ENCODE measurements at places on chromosomes 6 and 20.

- DNase-seq = no peak
Observed at GRCh38 chr20:3403741-3404140, 3.7 kb downstream of the DNAAF9 start.

DNA sequence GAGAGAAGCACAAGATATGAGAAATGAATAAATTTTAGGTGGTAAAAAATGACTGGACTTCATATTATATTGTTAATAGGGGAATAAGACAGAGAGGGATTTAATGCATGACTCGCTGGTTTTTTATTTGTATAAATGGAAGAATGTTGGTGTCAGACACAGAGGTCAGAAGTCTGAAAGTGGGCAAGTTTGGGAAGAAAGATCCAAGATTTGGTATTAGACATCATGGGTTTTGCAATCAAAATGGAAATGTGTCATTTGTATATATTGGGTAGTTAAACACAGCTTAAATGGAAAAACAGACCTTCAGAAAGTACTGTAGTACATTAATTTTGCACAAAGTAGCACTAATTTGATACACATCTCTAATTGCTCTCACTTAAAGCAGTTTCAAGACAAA, 96.2 kb downstream of the EYA4 start:
- no peak for DNase-seq

DNA sequence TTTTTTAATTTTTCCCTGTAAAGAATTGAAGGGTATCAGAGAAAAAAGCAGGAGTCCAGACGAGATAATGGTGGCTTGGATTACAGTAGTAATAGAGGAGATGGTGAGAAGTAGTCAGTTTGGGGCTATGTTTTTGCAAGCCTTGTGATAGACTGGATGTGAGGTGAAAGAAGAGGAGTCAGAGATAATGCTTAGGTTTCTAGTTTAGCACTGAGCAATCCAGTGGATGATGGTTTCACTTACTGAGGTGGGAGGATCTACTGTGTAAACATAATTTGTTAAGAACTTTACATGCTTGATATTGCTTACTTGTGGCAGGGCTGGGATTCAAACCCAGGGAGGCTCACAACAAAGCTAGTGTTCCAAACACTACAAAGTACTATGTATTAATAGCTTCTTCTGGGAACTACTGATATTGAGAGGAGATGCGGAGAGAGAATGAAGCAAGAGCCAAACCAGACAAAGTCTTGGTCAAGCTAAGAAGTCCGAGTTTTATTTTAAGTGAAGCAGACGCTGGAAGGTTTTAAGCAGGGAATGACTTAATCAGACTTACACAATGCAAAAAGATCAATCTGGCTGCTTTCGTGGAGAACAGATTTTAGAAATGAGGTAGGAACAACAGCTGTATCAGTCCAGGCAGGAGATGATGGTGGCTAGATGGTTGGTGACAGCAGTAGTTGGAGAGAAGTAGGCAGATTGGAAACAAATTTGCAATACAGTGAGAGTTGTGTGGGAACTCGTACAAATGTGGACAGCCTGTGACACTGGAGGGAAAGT, 58.0 kb downstream of the ZFAND3 start:
- DNase-seq = no peak

- DNase-seq = no peak
Observed at GRCh38 chr6:154301839-154302752, 54.5 kb downstream of the IPCEF1 start.

DNA sequence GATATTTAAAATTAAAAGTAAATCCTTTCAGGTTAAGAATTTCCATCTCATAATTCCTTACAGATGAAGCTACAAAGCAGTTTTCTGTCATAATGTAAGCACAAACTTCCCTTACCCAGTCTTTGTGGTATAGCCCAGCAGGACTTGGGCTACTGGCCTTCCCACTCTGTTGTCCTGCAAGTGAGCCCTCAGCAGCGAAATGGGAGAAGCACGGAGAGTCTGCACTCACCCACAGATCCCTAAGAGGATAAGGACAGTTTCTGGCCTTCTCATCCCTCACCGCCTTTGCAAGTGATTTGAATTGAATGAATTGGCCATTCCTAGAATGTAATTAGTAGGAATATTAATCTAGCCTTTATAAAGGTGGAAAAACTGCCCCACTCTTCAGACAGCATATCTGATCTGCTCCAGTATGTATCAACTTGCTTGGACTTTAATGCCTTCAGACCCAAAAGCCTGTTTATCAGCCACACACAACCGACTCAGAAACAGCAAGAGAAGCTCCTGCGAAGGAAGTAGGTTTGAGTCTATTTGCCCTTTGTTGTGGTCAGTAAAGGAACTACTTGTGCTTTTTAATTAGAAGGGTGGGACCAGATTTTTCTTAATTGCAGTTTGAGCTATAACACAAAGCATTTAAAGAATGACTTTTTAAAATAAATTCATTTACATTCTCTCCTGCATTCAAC, 29.9 kb upstream of the PRDM1 start:
- no peak for DNase-seq

DNA sequence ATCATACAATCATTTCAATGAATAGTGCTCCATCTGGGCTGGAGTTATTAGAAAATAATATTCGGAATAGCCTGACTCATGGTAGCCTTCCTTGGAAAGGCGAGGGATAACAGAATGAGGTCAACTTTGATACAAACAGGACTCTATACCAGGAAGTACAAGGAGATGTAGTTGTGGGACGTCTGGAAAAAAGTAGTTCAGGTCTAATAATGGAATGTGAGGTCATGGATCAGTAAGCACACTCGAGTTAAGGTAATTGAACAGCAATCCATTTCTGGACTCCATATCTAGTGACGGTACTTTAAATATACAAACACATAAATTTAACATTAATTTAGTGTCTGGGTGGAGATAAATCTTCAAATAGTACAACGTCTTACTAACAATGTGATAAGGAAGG, 1204.0 kb upstream of the ADGRB3 start:
- DNase-seq = no peak

DNA sequence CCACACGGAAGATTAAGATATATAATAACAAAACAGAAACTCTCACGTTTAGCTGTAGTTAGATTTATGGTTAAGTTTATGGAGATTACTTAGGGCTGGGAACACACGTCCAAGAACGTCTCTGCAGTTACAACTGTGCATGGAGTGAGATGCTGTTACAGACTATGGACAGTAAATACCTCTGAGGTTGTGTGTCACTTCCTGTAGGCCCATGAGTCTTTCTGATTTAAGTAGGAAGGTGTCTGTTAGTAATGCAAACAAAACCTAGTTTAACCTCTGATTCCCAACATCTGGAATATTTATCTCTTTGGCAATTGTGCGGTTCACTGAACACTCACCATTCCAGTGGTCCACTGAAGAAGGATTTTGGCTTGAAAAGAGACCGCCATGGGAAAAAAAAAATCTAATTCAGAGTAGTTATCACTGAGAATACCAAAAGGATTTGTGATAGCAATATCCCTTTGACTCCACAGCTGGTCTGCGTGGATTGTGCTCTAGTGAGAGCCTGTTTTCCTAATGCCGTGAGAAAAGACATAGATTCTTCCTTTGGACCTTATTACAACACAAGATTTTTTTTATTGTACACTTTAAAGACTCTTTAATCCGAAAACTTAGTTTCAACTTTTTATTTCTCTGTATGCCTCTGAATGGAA, 478.2 kb upstream of the CITED2 start:
- no peak for DNase-seq

- DNase-seq = no peak
Observed at GRCh38 chr6:158764926-158765325, 54.2 kb downstream of the EZR start.

- DNase-seq = no peak
Observed at GRCh38 chr6:53312355-53312754, 36.4 kb downstream of the ELOVL5 start.

GRCh38 chr6:137816133-137816579, 50.9 kb upstream of the TNFAIP3 start:
- DNase-seq = no peak

GRCh38 chr20:41218466-41218865, 81.1 kb downstream of the PLCG1 start:
- DNase-seq = no peak

DNA sequence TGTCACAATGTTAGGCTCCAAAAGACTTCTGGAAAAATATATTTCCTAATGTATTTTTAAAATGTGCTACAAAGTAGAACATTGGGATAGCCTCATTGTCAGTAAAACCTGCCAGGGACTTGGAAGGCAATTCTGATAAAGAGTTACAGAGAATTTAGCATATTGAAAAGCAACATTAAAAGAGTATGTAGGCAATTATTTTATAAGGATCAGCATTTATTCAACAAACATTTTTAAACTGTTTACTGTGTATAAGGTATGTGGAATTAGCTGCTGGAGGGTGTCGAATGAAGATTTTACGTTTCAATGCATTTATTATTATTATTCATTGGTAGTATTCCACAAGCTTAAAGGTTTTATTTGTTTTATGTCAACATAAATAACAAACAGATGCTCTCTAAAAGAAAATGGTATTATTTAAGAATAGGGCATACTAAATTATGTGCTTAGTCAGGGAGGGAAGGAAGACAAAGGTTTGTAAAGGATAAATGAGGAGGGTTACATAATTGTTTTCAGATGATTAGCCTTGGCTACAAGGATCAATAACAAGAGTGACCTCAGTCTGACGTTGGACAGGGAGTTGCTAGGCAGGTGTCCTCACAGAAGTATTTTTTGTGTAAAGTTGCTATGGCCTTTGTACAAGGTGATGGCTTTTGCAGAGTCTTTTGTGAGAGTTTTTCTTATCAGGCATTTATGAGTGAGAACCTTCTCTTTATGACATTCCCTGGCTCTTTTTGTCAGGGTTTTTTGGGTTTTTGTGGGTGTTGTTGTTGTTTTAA, 313.4 kb upstream of the PLCB4 start:
- no peak for DNase-seq

- DNase-seq = no peak
Observed at GRCh38 chr6:145801021-145801420, 13.6 kb downstream of the FBXO30 start.

GRCh38 chr6:170295510-170296422, 4.9 kb upstream of the DLL1 start:
- no peak for DNase-seq

- no peak for DNase-seq
Observed at GRCh38 chr20:9126527-9126926, 57.6 kb downstream of the PLCB4 start.

DNA sequence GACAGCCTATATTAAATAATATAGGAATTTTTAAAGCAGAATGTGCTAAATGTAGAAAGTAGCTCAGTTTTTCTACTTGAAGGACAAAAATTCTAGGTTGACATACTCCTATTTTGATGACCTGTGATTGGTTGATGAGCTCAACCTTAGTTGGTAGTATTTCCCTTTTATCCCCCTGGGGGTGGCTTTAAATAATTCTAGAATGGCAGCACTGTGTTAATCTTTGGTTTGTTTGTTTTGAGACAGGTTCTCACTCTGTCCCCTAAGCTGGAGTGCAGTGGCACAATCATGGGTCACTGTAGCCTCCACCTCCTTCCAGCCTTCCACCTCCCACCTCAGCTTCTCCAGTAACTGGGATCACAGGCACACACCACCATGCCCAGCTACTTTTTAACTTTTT, 29.2 kb downstream of the FARS2 start:
- DNase-seq = no peak

GRCh38 chr20:57059055-57059596, 207.3 kb downstream of the BMP7 start:
- DNase-seq = no peak

GRCh38 chr20:54026295-54027064, 43.9 kb downstream of the BCAS1 start:
- no peak for DNase-seq

DNA sequence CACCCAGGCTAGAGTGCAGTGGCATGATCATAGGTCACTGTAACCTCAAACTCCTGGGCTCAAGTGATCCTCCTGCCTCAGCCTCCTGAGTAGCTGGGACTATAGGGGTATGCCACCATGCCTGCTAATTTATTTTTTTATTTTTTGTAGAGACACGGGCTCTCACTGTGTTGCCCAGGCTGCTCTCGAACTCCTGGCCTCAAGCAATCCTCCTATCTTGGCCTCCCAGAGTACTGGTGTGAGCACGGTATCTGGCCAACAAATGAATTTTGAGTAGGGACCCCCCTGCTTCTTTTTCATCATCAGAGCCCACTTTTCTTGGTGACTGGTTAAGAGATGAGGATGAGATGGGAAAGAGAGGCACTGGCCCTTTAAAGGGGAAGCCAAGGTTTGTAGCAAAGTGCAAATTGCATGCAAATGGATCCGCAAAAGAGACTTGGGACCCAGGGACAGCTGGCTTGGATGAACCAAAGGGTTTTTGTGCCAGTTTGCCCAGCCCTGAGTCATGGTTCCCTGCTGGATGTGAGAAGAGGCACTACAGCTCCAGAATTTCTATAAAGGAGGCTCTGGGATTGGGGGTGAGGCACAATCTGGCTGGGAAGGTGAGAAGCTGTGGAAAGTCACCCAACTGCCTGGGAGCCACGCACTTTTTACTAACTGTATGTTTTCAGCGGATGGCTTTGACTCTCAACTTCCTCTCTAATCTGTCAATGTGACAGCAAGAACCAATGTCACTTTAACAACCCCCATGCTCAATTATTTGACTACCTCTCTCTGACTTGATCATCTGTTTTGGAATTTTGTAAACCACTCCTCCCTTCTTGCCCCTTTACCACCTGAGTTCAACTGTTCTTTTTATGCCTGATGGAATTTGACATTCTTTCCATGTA, 58.7 kb upstream of the RNF24 start:
- no peak for DNase-seq

GRCh38 chr6:70151616-70152015, 151.3 kb downstream of the COL9A1 start:
- no peak for DNase-seq

DNA sequence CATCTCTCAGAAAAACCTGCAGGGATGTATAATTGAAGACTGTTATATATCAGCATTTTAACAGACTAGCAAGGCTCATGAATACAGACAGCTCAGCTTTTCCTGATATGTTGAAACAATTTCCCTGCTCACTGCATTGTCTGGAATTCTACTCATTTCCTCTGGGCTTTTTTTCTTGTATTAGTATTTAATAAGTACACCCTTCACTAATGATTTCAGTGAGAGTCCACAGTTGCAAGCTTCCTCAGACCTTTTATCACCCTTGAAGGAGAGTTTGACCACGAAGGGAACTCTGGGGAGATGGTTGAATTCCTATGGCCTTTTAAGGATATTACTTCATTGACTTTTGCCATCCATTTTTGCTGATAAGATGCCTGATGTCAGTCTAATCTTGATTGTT, 248.7 kb downstream of the ADGB start:
- no peak for DNase-seq

GRCh38 chr6:166656230-166657151, 29.4 kb upstream of the RPS6KA2 start:
- no peak for DNase-seq

DNA sequence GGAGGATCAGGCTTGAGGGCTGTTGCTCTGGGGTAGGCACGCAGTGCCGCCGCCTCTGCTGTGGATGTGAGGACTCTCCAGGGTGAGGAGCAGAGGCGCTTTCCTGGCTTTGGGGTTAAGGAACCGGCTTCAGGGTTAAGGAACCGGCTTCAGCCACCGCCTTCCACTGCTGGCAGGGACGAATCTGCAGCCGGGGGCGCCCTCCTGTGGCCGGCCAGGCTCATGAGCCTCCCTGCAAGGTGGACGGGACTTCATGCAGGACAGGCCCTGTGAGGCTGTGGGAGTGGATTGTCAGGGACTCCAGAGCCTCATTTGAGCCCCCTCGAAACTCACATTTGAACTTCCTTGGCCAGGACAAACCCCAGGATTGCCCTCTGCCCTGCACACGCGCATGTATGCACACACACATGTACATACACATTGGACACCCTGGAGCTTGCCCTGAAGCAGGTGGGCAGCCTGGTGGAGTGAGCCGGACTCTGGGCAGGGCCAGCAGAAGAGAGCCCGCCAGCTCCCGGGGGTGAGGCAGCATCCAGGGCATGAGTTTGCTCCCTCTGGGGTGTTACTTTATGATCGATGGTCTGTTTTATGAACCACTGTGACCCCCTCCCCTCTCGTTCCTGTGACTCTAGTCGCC, 146.9 kb downstream of the PHACTR3 start:
- no peak for DNase-seq

All from hematopoietic multipotent progenitor cell treated with erythropoietin and hydrocortisone succinate and interleukin-3 and kit ligand, for 15 days (in vitro differentiated cells).